ENCODE measurements at places on chromosomes 1 and 21. TPM values are rescaled to one million over a fixed set of nuclear protein-coding genes. Genes with fewer than 3 reads are reported as not detected.

GRCh38 chr1:23524716-23525401 lies 6.2 kb downstream of the E2F2 start:
- DNase-seq, result no peak

DNA sequence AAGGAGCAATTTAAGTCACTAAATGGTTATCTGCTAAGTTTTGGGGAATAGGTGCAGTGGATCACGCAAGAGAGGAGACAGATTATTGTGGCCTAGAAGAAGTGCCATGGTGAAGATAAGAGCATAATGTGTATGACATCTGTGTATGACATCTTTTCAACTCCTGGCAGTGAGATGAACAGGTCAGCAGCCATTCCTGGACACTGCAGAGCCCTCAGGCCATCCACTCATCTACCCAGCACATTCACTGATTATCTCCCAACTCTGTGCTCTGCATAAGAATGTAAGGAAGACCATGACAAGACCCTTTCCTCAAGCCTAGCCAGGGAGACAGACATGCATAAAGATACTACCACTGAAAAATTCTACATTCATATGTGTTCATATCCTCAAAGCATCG lies 73.7 kb downstream of the DDR2 start:
- DNase-seq, result no peak

DNA sequence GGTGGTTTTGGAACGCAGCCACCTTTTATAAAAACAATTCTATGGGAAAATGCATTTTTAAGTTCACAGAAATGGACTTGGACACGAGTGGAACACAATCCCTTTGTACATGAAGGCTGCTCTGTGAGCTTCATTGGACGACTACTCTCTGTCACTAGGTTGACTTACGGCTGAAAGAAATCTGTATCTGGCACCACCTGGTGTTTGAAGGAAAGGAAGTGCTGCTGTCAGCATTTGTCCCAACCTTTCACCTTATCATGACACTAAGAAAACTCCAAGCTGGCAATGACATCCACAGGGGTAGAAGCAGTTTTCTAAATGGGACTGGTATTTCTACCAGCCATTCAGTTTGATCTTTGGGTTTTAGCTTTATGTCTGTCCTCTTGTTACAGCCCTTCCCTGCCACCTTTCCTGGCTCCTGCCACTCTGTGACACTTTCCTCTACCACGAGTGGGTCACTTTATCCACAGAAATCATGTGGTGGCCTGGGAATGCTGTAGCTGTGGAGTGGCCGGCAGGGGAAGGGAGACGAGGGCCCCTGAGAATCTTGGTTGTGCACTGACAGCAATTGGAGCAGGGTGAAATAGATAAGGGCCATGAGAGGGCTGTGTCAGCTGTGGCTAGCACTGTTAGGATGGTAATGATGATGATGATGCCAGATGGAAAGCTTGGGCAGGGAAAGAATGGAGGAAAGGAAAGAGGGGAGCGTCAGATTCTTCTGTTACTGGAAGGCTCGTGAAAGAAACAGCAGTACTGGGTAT lies 85.2 kb downstream of the TBX19 start:
- no peak for DNase-seq

DNA sequence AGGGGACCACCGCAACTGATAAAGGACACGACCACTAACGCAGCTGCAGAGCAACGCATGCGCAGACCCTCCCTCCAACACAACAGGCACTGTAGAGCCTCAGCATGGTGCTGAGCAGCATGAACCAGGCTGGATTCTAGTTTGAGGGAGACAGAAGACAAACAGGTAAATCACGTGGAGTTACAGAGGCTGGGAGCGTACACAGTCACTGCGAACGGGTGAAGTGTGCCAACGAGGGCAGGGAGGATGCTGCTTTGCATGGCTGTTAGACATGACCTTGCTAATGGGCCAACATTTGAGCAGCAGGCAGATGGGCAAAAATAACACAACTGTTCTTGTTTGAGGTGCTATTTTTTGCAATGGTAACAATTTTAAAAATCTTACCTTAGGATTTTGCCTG lies 55.2 kb upstream of the NADK start:
- no peak for DNase-seq

DNA sequence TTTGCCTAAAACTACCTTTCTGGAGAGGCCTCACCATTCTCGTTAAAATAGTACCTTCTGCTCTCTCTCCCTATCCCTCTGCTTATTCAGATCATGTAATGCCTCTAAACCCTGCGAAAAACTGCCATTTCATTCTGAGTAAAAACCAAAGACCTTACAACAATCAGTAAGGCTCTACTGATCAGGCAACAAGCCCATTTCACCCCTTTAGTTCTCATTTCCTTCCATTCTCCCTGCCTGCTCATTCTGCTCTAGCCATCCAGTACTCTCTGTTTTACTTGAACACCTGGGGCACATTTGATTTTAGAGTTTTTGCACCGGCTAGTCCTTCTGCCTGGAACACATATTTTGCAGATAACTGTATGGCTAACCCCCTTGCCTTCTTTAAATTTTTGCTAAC lies 187.8 kb downstream of the COQ8A start:
- DNase-seq, result no peak

The SLC30A10 gene
- not detected for total RNA-seq

- DNase-seq, result no peak
Observed at GRCh38 chr1:68158837-68159236, 73.5 kb downstream of the WLS start.

The OR2T35 gene
- not detected for total RNA-seq

- no peak for DNase-seq
Observed at GRCh38 chr1:91601554-91602376, 101.1 kb downstream of the CDC7 start.

- DNase-seq, result no peak
Observed at GRCh38 chr1:97254731-97255463, 533.3 kb downstream of the PTBP2 start.

The GORAB gene
- total RNA-seq, result 11.4 TPM

All from activated naive CD8-positive, alpha-beta T cell treated with anti-CD3 and anti-CD28 coated beads for 36 hours (primary cell).